ENCODE measurements at places on chromosomes 5 and 9.

DNA sequence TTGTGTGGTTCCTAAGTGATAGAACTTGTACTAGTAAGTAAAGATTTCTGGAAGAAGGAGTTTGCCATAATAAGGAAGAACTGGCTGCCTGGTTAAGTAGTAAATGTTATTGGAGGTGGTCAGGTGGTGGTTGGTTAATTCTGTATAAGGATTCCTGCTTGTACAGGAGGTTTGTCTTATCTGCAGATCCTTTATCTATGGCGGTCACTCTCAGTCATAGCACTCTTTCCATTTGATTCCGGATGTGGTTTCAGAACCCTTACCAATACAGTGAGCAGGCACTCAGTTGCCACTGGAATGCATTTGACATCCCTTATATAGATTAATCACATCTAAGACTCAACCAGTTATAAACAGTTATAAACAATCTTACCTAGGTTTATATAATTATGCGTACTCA lies 50.3 kb downstream of the RAD50 start:
- no peak for ATAC-seq

- ATAC-seq: no peak
These were observed 30.9 kb downstream of the DMRT3 start for GRCh38 chr9:1007312-1007711.

DNA sequence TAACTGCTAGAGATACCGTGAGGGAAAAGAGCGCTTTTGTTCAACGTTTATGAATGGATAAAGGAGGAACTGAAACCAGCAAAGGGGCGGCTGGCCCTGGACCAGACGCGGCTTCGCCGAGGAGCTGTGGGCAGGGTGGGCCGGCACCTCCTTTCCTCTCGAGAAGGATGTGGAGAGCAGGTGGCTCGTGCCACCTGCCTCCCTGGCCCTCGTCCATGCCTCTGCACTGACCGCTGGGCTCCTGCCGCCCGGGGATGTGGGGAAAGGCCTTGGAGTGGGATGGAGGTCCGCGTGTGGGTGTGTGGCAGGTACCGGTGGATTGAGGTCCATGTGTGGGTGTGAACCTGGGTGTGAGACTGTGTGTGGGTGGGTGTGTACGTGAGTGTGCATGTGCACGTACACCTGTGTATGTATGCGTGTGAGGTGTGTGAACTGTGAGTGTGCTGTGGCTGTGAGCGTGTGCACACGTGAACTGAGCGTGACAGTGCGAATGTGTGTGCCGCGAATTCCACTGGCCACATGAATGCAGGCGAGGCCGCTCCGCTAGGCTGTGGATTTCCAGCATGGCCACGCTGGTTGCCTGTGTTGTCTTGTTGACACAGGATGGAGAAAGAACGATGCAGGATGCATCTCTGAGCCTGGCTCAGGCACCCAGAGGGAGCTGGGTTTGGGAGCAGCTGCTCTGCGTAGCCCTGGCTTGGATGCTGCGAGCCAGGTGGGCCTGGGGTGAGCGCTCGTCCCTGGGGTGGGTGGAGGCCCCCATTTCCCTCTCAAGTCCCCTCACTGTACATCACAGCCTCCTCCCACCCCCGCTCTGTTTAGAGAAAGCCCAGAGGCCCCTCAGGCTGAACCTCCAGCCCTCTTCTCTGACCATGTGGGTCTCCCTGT lies 4.4 kb upstream of the CEP72 start:
- no peak for ATAC-seq

DNA sequence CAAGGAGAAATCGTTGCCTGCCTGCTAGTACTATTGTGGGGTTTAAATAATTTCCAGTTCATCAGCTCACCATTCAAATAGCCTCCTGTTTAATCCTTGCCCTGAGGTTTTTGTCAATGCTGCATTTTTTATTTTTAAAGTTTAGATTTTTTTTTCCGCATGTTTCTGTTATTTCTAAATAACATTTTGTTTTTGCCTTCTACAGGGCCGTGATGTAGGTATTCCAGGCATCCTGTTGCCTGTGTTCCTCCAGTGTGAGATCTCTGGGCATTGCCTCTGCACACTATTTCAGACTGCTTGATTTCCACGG lies 124.3 kb downstream of the HSD17B3 start:
- no peak for ATAC-seq

GRCh38 chr9:89882930-89883361 lies 278.1 kb downstream of the GADD45G start:
- ATAC-seq: no peak

GRCh38 chr9:89825669-89826068 lies 220.9 kb downstream of the GADD45G start:
- ATAC-seq: no peak

- ATAC-seq: no peak
These were observed 48.4 kb upstream of the CKMT2 start for GRCh38 chr5:81184749-81185110.

DNA sequence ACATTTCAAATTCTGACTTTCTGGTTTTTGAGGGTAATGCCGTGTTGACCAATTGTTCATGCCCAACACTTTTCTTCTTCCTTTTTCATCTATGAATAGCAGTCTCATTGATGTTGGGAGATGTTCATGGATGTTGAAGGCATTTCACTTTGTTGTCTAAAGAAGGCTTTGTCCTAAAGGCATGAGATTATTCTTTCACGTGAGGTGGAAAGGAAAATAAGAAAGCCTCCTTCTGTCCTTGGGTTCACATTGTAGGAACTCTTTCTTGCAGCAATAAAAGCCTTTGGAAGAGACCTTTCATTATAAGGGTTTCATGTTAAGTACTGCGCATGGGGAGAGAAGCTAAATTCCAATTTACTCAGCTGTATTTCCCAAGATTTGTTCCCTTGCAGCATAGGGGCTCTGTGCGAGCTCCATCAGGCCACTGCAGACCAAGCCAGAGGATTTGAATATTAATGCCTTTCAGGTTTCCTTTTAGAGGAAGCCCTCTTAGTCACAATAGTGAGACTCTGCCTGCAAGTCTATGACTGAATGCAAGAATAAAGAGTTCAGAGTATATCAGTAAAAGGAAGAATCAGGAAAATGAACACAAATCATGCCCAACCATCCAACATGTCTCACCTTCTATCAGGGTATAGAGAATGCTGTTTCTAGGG lies 274.6 kb downstream of the TMEM38B start:
- ATAC-seq: no peak

DNA sequence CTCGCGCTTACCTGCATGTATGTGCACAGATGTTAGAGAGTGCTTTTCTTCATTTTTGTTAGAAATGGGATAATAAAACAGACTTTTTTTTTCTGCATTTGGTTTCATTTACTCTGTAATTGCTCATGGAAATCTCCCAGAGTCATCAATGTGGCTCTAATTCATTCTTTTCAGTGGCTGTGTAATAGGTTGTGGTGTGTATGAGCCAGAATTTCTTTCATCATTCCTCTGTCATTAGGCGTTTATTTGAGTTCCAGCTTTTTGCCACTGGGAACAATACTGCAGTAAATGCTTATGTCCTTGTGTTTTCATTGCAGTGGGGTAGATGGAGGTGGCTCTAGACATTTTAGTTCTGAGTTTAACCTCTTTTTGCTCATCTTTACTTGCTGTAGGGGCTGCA lies 118.9 kb downstream of the NXNL2 start:
- no peak for ATAC-seq

- no peak for ATAC-seq
These were observed 7.8 kb downstream of the NELFB start for GRCh38 chr9:137262909-137263285.

GRCh38 chr9:80836013-80836412 lies 853.3 kb downstream of the TLE1 start:
- ATAC-seq: no peak

DNA sequence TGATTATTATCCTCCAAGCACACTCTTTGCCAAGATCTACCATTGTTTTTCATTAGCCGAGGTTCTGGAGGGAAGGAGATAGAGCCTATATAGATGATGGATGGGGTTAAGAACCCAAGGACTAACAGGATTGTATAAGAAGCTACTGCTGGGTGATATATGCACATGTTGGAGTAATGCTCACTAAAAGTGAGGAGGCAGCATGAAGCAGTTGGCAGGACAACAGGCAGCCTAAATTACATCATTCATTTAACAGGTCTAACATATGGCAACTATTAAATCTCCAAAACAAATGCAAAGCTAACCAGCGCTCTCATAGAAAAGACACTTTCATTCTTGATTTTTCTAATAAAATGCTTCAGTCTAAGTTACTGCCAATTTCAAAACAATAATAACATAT lies 293.2 kb downstream of the EPB41L4A start:
- no peak for ATAC-seq

- ATAC-seq: peak; percentile 55
These were observed 30.1 kb downstream of the QRFP start for GRCh38 chr9:130866474-130866965.

DNA sequence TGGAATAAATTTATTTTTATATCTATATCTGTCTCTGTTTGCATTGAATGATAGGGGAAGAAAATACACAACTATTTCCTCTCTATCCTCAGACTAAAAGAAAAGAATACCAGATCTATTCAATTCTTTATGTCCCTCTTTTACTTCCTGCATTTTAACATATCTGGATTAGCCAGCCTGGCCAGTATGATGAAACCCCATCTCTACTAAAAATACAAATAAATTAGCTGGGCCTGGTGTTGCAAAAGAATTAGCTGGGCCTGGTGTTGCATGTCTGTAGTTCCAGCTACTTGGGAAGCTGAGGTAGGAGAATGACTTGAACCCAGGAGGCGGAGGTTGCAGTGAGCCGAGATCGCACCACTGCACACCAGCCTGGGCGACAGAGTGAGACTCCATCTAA lies 182.0 kb downstream of the LURAP1L start:
- ATAC-seq: no peak

- ATAC-seq: no peak
These were observed 9.3 kb downstream of the KIAA1191 start for GRCh38 chr5:176352116-176352878.

DNA sequence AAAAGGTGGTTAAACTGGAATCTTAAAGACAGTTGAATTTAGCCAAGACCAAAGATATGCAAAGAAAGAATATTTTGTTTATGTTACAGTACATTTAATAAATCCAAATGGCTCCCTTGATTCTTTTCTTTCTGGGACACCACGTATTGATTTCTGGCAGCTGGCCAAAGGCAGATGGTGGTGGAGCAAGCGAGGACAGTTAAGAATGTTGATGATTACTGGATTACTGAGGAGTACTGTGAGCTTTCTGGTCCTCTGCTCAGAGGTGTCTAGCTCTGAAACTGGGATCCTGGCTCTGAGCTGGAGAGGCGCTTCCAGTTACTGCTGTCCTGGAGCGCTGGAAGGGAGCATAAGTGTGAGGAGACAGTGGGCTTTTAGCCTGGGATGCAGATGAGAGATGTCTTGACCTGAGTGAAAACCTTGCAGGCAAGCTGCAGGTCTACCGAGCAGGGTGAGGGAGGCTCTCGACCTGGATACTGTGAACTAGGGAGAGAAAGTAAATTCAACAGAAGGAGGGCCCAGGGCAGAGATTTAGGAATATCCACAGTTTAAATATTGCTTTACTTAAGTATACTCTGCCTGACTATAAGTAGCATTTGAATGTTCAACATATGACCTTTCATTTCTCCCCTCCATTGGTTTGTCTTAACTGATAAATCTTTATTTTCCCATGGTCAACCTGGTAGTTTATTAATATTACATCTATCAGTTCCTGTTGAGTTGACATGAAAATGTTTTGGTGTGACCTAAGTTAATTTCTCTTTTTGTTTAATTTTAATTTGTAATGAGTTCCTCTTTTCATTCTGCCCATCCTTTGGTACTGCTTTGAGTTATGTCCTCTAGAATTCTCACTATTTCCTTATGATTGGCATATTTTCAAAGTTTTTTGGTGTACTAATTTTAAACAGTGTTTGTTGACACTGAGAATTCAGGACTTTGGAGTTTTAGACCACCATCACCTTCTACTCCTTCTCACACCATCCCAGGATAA lies 3.7 kb downstream of the SYK start:
- no peak for ATAC-seq

GRCh38 chr9:17315341-17315740 lies 180.5 kb downstream of the CNTLN start:
- ATAC-seq: no peak

Measured in activated CD4-positive, CD25-positive, alpha-beta regulatory T cell treated with anti-CD3 and anti-CD28 coated beads, Interleukin-2, amount 50 U/mL, for 24 hours (primary cell).